RPMI8226 (cell line): ENCODE measurements at places on chromosomes 6 and 20.
A peak's percentile ranks its signal among the peaks of the same experiment; 100 is the strongest.

DNA sequence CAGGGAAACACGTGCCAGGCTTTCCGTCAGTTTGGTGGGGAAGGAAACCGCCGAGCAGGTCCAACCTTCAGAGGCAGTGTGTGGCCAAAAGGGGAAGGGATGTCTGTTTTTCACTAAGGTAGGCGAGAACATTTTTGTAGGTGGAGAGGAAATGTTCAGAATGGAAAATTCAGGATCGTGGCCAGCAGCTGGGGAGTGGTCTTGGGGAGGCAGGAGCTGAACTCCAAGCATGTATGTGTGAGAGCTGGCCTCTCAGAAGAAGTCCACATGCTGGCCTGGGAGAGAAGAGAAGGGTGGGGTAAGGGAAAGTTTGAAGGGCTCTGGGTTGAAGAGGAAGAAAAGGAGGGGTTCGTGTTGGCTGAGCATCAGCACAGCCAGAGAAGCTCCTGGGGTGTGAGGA, 74.9 kb downstream of the SYNDIG1 start:
- no peak for DNase-seq

DNA sequence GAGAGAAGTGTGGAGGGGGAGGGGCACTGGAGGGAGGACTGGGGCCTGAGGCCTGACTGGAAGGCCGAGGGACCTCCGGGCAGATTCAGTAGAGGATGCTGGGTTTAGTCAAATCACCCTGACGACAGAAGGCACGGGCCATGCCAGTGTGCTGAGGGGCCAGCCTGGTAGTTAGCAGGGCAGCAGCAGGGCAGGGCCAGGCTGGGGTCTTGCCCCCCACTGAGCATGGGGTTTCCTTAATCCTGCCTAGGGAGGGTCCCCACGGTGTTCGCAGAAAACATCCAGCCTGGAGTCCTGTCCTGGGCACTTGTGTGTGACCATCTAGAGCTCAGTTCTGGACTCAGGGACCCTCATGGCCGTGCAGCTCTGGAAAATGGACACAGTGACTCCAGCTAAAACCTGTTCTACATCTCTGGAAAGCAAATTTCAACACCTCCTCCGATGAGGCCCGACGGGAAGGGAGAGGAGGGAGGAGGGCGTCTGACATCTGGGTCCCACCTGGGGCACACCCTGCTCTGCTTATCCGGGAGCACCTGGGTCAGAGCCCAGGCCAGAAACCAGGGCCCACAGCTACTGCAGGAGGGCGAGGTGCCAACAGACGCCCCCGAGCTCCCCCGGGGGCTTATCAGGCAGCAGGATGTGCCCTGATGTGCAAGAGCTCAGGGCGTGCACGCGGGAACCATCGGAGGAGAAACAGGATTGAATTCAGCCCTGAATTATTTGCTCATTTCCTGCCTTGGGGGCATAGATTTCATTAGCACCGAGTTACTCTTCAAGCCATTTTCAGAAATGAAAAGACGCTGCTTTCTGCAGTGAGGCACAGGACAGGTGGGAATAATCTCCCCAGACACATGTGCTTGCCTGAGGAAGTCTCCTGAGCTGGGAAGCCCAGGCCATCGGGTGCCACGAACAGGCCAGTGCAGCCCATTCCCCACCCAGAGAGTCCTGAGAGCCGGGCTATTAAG, 78.0 kb upstream of the MPC1 start:
- DNase-seq: no peak

- no peak for DNase-seq
Measured at GRCh38 chr20:23135449-23136420, 49.6 kb upstream of the CD93 start.

DNA sequence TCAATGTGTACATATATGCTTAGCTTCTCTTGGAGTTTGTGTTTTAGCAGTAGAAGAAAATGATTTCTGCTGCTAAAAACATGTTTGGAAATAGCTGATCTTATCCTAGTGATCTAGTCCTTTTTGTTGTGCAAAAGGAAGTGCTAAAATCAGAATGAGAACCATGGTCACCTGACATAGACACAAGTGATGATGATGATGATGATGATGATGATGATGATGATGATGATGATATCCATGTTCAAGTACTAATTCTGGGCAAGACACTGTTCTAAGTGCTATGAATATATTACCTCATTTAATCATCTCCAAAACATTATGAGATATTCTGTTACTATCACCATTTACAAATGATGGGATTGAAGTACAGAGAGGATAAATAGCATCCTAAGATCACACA, 79.8 kb downstream of the ANKEF1 start:
- DNase-seq: no peak

GRCh38 chr6:74222768-74223333, 526.8 kb downstream of the CD109 start:
- no peak for DNase-seq

DNA sequence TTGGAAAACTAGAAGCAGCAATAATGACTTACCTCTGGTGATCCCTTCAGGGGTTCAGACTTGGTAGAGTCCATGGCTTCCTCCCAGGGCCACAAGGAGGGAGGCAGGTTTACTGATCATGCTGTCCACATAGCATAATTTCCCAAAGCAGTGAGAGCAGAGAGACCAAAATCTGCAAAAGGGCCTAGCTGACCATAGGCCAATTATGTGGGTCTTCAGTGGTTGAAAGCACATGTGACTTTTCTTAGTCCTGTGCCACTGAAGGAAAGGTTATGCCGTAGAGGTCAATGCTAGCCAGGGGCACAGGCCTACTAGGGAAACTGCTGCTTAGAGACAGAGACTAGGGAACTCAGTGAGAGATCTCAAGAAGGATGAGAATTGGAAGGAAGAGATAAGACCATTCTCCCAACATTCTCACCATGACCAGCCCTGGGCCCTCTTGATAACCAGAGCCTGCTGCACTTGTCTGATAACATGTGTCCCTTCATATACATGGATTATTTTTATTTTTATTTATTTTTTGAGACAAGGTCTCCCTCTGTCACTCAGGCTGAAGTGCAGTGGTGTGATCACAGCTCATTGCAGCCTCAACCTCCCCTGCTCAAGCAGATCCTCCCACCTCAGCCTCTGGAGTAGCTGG, 2.0 kb upstream of the GTPBP2 start:
- no peak for DNase-seq

- peak; percentile 51 for DNase-seq
Measured at GRCh38 chr6:14784596-14785492, 461.0 kb upstream of the JARID2 start.

- no peak for DNase-seq
Measured at GRCh38 chr6:158697811-158698210, 48.0 kb downstream of the SYTL3 start.

- DNase-seq: peak; percentile 24
Measured at GRCh38 chr6:142842418-142843261, 102.3 kb downstream of the HIVEP2 start.

DNA sequence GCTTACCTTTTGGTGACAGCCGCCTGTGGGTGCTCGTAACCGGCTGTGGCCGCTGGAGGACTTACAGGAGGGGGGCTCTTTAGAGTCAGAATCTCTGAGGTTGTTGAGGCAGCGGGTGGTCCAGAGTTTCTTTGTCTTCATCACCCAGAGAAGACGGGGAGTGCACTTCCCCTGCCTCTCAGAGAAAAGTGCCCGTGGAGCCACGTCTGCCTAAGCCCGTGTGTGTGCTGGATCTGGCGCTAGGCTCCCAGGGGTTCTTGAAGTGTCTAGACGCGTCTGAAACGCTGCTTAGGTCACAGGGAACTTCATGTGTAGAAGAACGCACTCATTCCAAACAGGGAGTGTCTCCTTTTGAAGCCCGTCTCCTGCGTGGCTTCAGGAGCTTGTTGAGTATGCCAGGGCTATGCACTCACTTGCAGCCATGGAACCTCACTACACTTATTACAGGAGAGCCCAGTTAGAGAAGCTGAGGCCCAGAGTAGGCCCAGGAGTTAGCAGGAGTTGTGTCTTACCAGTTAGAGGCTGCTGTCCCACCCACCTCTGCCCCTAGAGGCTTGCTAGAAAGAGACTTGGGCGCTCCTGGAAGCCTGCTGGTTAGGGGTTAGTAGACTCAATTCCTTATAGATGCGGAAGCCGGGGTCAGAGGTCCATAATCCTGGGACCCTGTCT, 1.3 kb downstream of the LSM14B start:
- no peak for DNase-seq

GRCh38 chr6:4153514-4153985, 18.2 kb upstream of the ECI2 start:
- peak; percentile 58 for DNase-seq

GRCh38 chr20:18310592-18310991, 22.3 kb downstream of the ZNF133 start:
- no peak for DNase-seq

GRCh38 chr20:16639027-16639941, 66.0 kb upstream of the KIF16B start:
- DNase-seq: no peak

DNA sequence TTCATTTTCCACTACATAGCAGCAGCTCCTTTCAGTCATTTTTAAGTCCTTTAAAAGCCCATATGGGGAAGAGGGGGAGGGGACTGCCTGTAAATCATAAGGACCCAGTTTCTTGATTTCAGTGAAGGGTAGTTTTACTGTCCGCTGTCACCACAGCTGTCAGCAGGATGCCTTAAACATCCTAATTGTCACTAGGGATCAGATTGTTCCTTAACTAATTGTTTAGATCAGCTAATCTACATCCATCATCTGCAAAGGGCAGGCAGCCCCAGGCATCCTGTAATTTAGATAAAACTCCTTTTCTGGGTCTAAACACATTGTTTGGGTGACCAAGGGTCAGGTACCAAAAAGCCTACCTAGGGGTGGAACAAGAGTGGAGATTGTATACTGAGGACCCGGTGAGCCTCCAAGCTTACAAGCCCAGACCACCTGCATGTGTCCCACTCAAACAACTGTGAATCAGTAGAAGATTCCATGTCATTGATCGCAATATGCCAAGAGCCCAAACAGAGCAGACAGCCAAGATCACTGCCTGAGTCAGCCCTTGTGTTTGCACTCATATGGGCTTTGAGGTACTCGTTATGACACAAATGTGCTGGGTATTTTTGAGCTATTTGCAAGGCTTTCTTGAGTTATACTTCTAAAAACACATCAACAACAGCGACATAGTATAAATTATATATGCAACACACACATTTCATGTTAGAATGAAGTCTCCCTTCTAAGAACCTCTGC, 198.7 kb upstream of the CEP162 start:
- no peak for DNase-seq

GRCh38 chr6:36924131-36924530, 30.4 kb upstream of the PI16 start:
- DNase-seq: no peak

GRCh38 chr6:6392214-6393068, 72.0 kb upstream of the F13A1 start:
- no peak for DNase-seq

- DNase-seq: no peak
Measured at GRCh38 chr20:38002422-38002821, 30.8 kb downstream of the TTI1 start.

GRCh38 chr6:8278562-8278961, 156.8 kb downstream of the SLC35B3 start:
- no peak for DNase-seq

GRCh38 chr6:130046671-130047070, 28.3 kb downstream of the L3MBTL3 start:
- DNase-seq: no peak

GRCh38 chr20:39298571-39299506, 336.7 kb downstream of the DHX35 start:
- DNase-seq: no peak

- no peak for DNase-seq
Measured at GRCh38 chr6:132814716-132815570, 574 bp downstream of the RPS12 start.

GRCh38 chr6:65399355-65400084, 307.5 kb downstream of the EYS start:
- no peak for DNase-seq

DNA sequence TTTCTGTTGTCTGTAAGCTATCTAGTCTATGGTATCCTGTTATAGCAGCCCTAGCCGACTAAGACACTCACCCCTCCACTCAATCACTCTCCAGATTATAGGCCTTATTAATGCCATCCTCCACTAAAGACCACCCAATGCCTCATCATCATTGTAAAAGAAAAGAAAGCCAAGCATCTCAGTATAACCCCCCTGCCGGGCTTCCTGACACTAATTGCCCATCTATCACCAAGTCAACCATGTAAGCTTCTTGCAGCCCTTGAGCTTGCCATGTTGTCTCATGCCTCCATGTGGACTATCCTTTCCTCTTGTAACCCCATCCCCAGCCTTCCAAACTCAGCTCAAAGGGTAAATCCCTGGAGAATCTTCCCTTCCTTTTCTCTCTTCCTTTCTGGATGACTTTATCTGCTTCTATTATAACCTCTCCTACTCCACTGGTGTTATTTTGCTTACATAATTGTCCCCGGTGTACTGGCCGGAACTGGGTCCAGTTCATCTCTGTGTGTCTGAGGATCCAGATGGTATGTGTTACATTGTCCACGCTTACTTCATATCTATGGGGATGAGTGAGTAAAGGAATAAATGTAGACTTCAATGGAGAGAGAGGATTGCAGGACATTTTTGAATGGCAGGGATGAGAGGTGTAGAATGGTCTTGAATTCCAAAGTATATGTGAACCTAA, 202.9 kb upstream of the SOX4 start:
- no peak for DNase-seq

- no peak for DNase-seq
Measured at GRCh38 chr6:116556814-116557415, 3.4 kb downstream of the CALHM4 start.

GRCh38 chr6:66897576-66897975, 1190.5 kb upstream of the EYS start:
- DNase-seq: peak; percentile 20

- DNase-seq: no peak
Measured at GRCh38 chr6:14286144-14286543, 168.6 kb downstream of the CD83 start.

- DNase-seq: no peak
Measured at GRCh38 chr6:132687306-132687705, 26.5 kb downstream of the VNN1 start.

GRCh38 chr6:162306616-162307015, 420.9 kb downstream of the PRKN start:
- DNase-seq: no peak

DNA sequence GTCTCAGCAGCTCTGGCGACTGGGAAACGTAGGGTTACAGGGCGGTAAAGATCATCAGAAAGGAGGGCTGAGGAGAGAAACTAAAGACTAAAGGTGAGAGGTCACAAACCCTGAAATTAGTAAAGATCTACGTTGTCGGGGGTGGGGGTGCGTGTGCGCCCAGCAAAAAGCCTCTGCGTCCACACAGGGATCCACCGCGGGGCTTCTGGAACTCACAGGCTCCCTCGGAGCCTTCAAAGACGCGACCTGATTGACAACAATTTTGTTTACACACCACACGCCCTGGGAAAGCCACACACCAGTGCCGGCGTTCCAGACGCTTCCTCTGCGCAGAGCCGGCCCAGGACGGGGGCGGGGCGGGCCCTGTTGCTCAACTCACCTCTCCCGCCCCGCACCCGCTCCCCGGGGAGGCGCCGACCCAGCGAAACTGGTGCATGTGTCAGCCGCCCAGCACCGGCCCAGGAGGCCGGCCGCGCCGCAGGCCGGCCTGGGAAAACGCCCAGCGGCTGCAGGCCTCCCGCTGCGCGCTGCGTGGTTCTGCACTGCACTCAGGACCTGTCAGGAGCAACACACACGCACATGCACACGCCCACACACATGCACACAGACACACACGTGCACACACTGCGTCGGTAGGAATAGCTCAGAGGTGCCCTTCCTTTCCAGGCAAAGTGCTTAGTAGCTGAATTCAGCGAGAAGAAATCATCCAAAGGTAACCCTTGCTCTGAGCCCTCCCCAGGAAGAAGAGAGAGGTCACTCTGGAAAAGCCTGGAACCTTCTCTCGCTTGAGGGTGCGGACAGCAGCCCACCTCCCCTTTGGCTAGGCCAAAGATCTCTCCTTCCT, 57.2 kb upstream of the ARID1B start:
- DNase-seq: peak; percentile 94

- peak; percentile 58 for DNase-seq
Measured at GRCh38 chr20:15708984-15709598, 864.2 kb downstream of the KIF16B start.
